GOT3 (cell line): ENCODE measurements at places on chromosomes 7 and 10.

DNA sequence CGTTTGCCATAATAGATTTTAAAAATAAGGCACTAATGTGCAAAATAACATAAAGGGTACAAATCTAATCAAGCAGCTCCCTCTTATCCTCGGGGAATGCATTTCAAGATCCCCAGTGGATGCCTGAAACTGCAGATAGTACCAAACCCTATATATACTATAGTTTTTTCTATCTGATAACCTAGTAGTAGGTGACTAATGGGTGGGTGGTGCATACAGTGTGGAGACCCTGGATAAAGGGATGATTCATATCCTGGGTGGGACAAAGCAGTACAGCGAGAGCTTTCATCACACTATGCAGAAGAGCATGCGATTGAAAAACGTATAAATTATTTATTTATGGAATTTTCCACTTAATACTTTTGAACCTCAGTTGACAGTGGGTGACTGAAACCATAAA, 464.5 kb downstream of the GRID1 start:
- no peak for DNase-seq

- no peak for DNase-seq
Measured at GRCh38 chr10:96400465-96400864, 41.7 kb upstream of the OPALIN start.

DNA sequence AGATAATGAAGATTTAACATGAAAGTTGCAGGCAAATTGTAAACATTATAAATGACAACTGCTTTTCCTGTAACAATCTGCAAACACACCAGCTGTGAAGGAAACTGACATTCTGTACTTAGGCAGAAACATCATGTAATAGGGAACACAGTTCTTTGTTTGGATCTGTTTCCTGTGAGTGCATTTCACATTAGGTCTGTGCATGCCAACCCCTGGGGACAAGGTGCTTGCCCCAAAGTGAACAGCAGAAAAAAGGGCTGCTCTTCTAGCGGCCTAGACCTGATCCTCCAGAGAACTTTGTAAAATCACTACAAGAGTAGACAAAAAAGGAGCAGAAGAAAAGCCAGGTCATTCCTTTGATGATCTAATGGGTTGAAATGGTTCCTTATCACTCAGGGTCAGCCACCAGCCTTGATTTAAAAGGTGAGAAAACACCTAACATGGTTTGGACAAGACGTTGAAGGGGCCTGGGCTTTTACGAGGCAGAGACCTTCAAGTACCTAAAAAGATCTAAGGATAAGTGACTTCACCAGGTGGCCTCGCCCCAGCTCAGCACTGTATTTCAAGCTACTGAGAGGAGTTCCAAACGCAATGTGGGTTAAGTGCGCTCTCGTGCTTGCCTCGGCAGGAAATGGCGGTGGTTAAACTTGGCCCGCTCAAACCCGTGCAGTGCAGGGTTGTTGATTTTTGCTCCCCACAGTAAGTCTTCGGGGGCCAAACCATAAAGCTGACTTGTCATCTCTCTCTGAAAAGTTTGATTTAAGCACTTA, 249.7 kb downstream of the CREB5 start:
- no peak for DNase-seq

DNA sequence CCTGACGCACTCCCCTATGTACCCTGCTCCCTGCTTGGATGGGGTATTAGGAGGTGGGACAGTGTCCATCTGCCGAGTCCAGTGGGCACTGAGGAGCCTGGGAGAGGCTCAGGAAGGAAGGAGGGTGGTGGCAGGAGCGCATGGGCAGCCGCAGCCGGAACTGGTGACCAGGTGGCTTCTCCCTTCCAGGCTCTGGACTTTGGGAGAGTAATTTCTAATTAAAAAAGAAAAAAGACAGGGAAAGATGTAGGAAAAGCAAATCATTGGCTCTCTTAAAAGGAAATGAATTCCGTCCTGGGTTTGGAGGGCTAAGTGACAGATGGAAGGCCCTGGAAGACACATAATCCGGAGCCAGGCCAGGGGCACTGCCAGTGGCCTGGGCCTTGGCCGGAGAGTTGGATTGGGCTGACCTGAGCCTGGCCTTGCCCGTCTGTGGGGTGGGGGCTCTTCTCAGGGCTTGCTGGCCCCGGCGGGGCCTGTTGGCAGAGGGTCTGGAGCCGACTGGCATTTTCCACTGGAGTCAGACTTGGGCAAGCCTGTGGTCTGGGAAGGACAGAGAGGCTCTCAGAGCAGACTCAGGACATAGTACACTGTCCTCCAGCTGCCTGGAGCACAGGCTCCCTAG, 63.0 kb downstream of the NEURL1 start:
- no peak for DNase-seq

- DNase-seq = no peak
Measured at GRCh38 chr10:132316133-132316532, 8.4 kb upstream of the STK32C start.

- DNase-seq = no peak
Measured at GRCh38 chr7:34327681-34328080, 330.3 kb upstream of the NPSR1 start.
